SJCRH30 (cell line): ENCODE measurements at places on chromosomes 1 and 21.

DNA sequence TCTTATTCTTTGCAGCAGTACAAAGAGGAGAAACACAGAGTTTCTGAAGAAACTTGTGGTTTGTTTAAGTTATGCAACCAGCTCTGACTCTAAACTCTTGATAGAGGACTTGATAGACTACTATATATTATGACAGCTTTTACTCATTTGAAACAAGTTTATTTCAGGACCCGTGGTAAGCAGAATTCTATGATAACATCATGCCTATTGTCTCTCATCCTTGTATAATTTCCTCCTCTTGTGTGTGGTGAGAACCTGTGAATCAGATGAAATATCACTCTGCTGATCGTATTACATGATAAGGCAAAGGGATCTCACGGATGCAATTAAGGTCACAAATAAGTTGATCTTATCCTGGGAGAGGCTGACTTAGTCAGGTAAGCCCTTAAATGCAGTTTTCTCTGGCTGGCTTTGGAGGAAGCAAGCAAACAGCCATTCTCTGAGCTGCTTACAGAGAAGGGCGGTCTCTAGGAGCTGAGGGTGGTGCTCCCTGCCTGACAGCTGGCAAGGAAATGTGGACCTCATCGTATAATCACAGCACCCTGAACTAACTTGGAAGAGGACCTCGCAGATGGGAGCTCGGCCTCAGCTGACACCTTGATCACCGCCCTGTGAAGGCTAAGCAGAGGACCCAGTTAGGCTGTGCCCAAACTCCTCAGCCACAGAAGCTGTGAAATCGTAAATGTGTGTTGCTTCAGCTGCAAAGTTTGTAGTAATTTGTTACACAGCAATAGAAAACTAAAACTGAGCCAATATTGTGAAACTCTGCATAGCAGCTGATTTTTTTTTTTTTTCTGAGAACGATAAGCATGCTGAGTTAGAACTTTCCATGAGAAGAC is 151.1 kb upstream of the DPT start:
- DNase-seq: peak; percentile 6

DNA sequence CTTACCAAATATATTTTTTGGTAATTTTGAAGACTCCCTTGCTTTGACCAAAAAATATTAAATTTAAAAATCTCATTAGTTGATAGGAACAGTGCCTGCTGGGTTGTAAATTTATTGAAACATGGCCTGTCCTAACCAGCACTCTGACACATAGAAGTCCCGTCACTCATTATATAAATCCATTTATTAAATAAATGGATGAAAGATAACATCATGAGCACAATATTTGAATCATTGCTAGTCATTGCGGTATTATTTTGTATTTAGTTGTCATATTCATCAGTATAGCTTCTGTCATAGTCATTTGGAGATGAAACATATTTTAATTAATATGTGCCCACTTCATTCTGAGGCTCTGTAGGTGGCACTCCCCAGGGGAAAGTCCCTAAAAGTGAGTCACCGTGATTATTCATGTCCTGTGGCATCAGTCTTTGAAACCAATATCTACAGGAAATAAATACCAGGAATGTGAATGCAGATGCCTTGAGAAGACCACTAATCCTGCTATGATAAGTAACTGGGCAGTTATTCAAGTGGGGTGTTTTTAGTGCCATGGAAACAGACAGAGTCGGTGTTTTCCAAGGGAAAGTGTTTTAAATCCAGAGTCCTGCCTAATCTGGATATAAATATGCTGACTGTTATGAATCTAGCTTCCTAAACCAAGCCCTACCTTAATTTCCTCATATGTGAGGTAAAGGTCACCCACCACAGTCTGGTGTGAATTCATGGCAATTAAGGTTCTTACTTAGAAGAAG is 302.0 kb downstream of the DUSP10 start:
- peak; percentile 77 for DNase-seq

DNA sequence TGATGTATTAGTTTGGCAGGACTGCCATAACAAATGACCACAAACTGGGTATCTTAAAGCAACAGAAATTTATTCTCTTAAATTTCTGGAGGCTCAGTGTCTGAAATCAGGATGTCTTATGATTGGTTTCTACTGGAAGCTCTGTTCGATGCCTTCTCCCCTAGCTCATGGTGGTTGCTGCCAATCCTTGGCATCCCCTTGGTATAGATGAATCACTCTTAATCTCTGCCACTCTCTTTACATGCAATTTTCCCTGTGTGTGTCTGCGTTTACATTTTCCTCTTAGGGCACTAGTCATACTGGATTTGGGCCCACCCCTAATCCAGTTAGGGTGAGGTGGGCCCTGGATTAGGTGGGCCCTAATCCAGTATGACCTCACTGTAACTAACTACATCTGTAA is 54.7 kb upstream of the MPC2 start:
- no peak for DNase-seq

GRCh38 chr1:84772428-84772943 is 82.2 kb upstream of the SSX2IP start:
- DNase-seq: peak; percentile 75

DNA sequence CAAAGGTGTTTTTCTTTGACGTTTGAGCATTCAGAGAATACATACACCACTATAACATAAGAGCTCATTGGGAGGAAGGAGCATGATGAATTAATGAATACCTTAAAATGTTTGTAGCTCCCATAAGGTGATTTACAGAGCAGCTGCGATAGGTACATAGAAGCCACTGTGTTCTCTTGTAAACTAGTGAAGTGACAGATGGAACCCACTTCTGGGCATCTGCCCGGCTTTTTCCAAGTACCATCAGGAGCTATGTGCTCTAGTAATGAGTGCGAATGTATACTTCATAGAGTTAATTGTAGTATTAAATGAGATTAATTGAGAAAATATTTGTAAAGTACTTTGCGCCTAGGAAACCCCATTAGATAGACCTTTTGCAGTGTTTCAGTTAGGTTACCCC is 48.4 kb downstream of the HENMT1 start:
- DNase-seq: no peak

- DNase-seq: no peak
These were observed 52.5 kb upstream of the DMRTB1 start for GRCh38 chr1:53406551-53407235.

DNA sequence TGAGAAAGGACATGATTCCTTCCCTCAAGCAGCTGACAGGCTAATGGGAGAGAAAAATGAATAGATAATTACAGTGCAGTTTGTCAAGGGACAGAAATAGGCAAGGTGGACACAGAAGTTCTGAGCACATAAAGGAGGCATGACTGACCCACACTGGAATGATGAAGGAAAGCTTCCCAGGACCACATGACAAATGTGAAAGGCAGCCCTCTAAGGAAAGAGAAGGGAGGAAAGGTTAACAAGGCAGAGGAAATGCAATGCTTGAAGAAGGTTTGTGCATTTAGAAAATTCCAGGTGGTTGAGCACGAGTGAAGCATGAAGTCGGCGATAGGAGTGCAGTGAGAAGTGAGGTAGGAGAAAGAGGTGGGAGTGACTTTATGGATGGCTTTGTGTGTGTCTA is 37.4 kb downstream of the LAMC2 start:
- DNase-seq: no peak

DNA sequence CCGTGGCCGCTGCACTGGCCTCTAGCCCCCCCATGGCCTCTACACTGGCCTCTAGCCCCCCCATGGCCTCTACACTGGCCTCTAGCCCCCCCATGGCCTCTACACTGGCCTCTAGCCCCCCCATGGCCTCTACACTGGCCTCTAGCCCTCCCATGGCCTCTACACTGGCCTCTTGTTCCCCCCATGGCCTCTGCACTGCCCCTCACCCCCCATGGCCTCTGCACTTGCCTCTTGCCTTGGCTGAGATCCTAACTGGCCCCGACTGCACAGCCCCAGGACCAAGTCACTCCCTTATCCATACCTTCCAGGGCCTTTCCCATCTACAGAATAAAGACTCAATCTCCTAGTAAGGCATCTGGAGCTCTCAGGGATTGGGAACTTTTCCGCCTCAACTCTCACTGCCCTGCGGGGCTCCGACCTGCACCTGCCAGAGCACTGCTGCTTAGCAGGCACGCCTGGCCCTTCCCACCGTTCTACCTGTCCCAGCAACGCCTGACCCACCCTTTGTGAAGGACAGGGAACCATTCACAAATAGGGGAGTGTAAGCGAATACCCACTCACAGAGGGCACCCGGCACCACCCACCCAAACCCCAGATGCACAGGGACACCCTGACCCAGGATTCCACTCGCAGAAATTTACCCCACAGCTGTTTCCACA is 38.8 kb downstream of the ACOT7 start:
- DNase-seq: no peak
